Inflammatory macrophage treated with lipopolysaccharide for 1 hour (primary cell): ENCODE measurements at places on chromosomes 3 and 15.
A peak's percentile ranks its signal among the peaks of the same experiment; 100 is the strongest.

GRCh38 chr3:126827121-126827520 lies 123.1 kb downstream of the CHCHD6 start:
- DNase-seq = no peak

- DNase-seq = no peak
These were observed 23.7 kb downstream of the ATRIP start for GRCh38 chr3:48470286-48470685.

- no peak for DNase-seq
These were observed 2.5 kb upstream of the EFCC1 start for GRCh38 chr3:128998561-128998960.

DNA sequence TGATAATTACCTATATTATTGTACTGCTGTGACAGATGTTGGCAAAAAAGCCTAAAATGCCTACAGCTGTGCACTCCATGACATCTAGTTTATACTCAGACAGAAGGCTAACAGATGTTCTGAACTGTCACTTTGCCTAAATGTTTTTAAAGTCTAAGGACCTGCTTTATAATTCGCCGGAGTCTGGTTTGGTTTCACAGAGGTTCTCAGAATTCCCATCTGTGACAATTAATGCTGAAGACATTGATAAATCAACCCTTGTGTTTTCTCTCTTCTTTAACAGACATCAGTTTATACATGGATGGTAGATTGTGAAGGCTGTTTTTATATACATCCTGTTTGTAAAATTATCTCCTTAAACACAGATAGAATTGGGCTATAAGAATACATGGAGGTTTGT lies 19.8 kb upstream of the SOX2 start:
- no peak for DNase-seq

DNA sequence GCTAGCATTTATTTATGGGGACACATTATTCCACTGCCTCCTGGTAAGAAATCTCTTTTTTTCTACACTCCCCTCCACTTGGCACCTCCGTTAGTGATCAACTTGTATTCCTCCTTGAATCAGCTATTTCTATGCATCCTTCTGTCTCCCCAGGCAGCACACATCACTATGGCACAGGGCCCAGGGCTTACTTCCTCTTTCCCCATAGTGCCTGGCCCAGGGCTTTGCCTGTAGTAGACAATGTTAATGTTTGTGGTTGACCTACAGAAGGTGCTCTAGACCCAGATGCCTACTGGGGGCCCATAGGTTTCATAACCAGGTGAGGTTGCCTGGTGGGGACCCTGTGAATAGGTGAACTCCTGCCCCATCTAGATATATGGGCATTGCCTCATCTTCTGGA lies 44.9 kb downstream of the EPHB1 start:
- no peak for DNase-seq

GRCh38 chr15:87829332-87830050 lies 427.0 kb downstream of the NTRK3 start:
- DNase-seq = no peak

GRCh38 chr3:192106543-192106942 lies 620.8 kb downstream of the FGF12 start:
- DNase-seq = no peak

- no peak for DNase-seq
These were observed 28.7 kb downstream of the SIDT1 start for GRCh38 chr3:113560831-113561623.

DNA sequence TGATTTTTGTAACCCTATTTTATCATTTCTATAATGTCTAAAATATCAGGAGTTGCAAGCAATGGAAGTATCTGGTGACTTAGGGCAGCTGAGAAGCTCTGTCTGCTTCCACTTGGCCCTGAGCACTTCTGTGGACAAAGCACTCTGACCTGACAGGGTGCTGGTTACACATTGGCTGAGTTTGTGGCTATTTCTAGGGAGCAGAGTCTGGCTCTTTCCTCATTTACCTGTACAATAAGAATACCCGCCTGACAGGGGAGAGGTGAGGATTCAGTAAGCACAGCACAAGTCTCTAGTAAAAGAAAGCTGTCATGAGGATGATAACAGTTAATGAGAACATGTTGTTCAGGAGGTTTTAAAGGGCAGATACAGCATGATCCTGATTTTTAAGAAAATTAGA lies 33.3 kb upstream of the SPESP1 start:
- DNase-seq = no peak

DNA sequence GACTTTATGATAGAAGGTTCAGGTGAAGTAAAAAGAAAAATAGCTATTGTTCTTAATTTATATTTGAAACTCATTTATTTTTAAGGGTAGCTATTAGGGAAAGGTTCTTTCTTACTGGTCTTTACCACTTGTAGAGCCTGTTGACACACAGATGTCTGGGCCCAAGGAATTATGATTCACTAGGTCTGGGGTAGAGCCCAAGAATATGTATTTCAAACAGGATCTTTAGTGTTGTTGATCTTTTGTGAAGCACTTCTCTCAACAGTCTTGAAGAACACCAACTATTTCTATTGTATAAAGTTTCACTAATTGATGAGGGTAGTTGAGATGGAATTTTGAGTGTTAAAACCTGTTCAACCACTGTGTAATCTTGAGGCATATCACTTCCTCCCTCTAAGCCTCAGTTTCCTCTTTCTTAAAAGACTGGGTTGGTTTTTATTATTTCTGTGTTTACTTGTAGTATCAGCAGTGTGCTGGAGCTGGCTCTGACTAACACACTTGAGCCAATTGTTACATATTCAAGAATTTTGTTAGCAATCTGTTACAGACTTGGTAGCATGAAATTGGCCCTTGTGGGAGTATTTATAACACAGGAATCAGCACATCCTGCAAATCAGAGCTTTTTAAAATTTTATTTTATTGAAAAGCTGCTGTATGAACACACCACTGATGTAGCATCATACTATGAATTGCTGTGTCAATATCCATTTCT lies 155.9 kb downstream of the RBMS3 start:
- no peak for DNase-seq

DNA sequence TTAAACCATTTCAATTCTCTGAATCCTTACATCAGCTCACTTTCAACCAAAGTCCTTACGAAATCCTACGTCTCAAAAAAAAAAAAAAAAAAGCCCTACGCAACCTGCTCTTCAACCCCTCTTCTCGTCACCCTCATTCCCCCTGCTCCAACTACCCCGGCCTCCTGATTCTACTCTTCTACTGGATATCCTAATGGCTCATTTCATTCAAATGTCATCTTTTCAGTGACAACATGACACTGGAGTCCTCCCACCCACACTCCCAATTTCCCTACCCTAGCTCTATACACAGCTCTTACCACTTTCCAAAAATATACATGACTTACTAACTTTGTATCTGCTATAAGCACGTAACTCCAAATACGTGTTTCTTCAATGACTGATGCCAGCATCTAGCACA lies 11.5 kb downstream of the UBP1 start:
- DNase-seq = peak; percentile 66

- DNase-seq = no peak
These were observed 2.9 kb downstream of the STOML1 start for GRCh38 chr15:73989001-73989798.

GRCh38 chr15:85583923-85584390 lies 203.6 kb downstream of the AKAP13 start:
- DNase-seq = peak; percentile 95

GRCh38 chr15:78907577-78907976 lies 34.9 kb downstream of the MORF4L1 start:
- DNase-seq = no peak

GRCh38 chr3:148315756-148316155 lies 381.9 kb upstream of the AGTR1 start:
- no peak for DNase-seq

- DNase-seq = no peak
These were observed 23.9 kb downstream of the SEC22C start for GRCh38 chr3:42557854-42558253.

DNA sequence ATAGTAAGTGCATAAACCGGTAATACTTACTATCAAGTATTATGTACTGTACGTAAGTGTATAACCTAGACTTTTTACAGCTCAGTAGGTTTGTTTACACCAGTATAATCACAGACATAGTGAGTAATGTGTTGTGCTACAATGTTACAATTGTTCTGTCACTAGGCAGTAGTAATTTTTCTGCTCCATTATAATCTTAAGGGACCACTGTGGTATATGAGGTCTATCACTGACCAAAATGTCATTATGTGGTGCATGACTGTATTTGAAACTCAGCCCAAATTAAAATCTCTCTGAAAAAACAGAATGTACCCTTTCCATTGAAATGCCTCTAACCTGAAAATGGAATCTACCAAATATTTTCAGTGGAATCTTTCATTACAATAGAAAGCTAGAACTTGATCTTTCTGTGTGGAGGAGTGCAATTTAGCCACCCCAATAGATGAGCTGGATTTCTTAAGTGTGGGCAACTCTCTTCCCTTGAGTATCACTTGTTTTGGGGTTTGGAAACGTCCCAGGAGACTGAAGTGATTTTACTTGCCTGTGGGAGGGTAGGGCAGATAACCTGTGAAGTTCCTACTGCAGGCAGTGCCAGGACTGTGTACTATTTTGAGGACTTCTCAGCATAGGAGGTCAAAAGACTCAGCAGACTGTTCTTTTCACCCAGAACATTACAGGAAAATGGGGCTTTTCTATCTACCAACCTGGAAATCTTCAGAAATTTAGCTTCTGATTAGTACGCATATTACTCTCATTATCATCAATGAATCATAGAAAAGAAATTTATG lies 50.9 kb downstream of the FAM98B start:
- no peak for DNase-seq

- DNase-seq = no peak
These were observed 6.6 kb upstream of the BTLA start for GRCh38 chr3:112505907-112506306.

DNA sequence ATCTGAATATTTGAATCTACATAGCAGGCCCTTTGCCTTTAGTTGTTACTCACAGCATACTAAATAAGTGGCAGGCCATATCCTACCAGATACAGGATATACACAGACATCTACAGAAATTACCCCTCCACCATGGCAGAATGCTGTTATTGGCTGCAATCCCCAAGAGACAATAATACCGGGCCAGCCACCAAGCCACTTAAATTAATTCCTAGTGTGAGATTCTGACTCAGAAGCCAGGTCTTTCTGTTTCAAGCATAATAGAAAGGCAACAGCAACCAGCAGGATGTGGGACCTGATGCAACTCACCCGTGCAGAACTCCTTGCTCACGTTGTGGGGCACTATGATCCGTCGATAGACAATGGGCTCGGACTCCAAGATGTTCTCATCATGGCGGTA lies 39.8 kb downstream of the CLK3 start:
- no peak for DNase-seq

DNA sequence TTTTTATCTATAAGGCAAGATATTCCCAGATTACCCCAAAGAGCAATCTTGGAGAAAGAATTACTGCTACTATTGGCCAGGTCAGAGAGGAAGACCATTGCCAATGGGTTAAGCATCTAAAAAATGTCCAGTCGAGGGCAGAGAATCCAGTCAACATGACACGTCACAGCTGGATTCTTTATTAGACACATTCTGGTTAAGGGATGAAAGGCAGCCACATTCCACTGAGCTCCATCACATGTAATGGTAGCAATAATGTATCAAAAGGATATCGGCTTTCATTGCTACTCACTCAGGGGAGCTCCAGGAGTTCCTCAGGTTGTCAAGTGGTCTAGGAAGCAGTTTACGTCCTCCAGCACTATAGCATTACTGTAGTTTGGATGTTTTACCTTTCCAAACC lies 421.1 kb downstream of the PLOD2 start:
- no peak for DNase-seq

DNA sequence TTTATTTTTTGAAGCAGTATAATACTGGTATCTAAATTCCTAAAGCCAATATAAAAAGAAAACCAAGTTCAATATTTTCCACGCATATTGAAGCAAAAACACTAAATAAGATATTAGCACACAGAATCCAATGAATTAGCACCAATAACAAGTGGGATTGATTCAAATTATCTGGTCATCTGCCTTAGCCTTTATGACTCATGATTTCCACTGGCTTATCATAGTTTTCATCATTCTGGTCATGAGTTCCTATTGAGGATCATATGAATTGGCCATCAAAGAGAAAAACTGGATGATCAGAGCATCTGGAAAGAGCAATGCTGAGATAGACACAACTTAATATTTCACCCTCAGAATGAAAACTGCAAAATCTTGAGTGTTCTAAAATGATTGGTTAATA lies 809.9 kb downstream of the MCTP2 start:
- DNase-seq = no peak

DNA sequence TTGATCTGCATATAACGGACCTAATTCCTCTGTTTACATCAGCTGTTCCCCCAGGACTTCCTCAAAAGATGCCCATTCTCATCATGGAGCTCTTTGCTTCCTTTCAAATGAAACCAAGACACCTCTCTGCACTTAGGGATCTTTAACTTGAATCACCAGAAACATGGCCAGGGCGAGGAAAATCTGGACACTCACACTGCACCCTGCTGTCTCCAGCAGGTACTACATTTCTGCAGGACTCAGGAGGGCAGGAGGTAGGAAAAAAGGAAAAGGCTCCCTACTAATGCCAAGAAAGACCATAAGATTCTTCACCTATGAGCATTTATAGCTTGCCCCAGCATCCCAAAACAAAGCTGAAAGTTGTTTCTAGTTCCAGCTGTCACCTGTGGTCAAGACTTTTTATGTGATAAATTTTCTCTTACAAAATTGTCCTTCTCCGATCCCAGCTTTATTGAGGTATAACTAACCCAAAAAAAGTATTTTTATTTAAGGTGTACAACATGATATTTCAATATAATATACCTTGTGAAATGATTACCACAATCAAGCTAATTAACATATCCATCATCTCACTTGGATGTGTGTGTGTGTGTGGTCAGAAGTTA lies 87.3 kb upstream of the C15orf61 start:
- peak; percentile 11 for DNase-seq

GRCh38 chr3:152253514-152253913 lies 15.2 kb upstream of the MBNL1 start:
- peak; percentile 86 for DNase-seq

- DNase-seq = no peak
These were observed 222.7 kb downstream of the EFHB start for GRCh38 chr3:19711160-19711782.
